ENCODE measurements at places on chromosomes 1 and 21.

DNA sequence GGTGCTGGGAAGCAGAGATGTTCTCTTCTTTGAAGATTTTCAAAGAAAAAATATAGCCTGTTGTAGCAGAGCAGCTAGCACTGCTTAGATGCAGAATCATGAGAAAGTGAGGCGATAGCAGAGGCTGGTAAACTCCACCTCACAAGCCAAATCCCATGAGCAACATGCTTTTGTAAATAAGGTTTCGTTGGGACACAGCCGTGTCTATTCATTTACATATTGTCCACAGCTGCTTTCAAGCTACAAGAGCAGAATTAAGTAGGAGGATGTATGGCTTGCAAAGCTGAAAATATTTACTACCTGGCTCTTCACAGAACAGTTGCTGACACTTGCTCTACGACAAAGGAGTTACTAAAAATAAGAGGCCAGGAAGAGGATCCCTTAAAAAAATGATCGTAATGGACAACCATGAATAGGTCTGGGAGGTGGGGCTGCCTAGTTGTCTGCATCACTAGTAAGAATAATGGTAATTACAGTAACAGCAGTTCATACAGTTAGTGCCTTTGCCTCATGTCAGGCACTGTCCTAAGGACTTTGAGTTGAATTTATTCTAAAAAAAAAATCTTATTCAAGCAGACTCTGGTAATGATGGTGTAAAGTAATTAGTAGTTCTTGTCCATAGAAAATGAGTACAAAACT, 622.0 kb downstream of the KIF26B start:
- DNase-seq, result no peak

DNA sequence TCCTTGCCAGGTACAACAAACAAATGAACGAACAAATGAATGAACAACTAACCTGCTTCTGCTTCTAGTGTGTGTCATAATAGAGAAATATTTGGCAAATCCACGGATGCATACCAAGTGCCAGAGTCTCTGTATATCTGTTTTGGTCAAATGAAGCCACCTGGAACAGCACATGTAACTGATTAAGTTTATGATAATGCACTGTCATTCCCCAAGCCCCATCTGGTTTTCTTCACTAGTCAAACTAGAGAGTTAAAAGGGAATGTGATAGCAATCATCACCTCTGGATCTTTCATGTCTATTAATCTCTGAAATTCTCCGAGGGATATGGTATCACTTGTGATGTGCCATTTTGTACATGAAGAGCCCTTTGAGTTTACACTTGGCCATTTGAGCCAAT, 21.0 kb upstream of the SCAF4 start:
- no peak for DNase-seq

GRCh38 chr1:199918196-199918769, 109.2 kb upstream of the NR5A2 start:
- DNase-seq, result no peak

GRCh38 chr1:115426231-115426771, 88.3 kb upstream of the NGF start:
- DNase-seq, result peak; percentile 27

DNA sequence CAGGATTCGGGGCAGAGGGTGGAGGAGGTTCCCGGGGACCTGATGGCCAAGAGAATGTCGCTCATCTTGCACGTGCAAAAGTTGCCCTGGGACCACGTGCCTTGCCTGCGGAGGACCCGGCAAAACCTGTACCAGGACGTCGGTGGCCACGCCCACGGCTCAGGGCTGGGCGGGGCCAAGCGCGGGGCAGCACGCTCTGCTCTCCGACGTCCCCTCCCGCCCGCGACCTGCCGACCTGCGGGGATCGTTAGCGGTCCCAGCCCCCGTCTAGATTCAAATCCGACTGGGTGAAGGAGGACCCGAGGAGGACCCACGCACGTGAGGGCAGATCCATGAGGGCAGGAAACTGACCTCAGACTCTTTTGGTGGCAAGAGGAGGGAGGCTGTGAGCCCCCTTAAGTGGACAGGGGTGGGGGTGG, at the start of gene C1orf167:
Gene C1orf167 (plus strand): TSS at position 206 of the 419 bp plus-strand sequence. CDS start 2,208 bp downstream, outside the sequence.
- DNase-seq, result no peak

All from HTR-8/SVneo (cell line).